ENCODE measurements at places on chromosomes 2 and 18. TPM values are rescaled to one million over a fixed set of nuclear protein-coding genes. Genes with fewer than 3 reads are reported as not detected.

The FAM237A gene
- polyA plus RNA-seq = not detected

The G6PC2 gene
- not detected for polyA plus RNA-seq

The LYPD6 gene
- 3.2 TPM for polyA plus RNA-seq

The PLGLB2 gene
- polyA plus RNA-seq = 2.7 TPM

The VWC2L gene
- not detected for polyA plus RNA-seq

The FBLN7 gene
- polyA plus RNA-seq = 9.5 TPM

GRCh38 chr18:58026857-58027256 is 17.2 kb upstream of the NEDD4L start:
- no peak for DNase-seq

DNA sequence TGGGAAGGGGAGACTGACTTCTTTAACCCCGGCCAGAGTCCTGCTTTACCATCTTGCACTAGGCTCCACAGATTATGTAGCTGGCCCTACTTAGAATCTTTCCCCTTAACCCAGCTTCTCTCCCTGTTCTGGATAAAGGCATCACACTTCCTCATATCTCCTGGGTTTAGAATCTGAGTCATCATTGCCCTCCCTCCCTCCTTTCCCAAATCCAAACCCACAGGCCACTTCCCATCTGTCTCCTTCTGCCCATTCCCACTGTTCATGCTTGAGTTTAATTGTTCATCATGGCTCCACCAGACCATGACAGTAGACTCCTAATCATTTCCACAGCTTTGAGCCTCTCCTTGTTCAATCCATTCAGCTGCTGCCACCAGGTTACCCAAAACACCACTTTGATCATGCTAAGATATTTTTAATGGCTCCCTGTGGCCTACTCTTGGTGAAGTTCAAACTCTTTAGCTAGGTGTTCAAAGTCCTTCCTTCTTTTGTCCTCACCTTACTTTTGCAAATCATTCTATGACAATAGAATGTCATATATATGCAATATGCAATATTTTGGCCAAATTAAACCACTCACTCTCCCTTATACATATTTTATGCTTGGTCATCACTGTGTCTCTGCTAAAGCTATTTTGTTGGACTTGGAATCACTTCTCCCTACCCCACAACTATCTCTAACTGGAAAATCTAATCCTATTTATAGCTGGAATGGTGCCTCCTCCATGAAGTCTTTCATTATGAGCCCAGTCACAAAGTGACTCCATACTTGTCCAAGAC is 5.5 kb downstream of the PDE11A start:
- no peak for DNase-seq

DNA sequence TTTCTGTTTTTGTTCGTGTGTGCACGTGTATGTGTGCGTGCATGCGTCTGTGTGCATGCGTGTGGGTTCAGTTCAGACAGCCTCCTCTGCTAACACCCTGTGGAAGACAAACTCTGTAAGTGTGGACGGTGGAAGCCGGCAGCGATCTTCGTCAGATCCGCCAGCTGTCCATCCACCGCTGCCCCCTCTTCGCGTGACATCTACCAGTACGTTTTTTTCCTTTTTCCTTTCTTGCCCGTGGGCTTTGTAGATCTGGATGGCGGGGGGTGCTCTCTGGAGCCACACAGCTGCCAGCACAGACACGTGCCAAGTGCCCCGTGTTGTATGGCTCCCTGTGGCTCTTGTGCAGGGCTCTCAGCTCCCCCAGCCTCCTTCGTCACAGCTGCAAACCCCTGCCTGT is 32.3 kb downstream of the ITGB1BP1 start:
- no peak for DNase-seq

- no peak for DNase-seq
Measured at GRCh38 chr2:102992607-102993006, 230.8 kb downstream of the TMEM182 start.

GRCh38 chr2:88216641-88217040 is 46.5 kb downstream of the THNSL2 start:
- DNase-seq = no peak

DNA sequence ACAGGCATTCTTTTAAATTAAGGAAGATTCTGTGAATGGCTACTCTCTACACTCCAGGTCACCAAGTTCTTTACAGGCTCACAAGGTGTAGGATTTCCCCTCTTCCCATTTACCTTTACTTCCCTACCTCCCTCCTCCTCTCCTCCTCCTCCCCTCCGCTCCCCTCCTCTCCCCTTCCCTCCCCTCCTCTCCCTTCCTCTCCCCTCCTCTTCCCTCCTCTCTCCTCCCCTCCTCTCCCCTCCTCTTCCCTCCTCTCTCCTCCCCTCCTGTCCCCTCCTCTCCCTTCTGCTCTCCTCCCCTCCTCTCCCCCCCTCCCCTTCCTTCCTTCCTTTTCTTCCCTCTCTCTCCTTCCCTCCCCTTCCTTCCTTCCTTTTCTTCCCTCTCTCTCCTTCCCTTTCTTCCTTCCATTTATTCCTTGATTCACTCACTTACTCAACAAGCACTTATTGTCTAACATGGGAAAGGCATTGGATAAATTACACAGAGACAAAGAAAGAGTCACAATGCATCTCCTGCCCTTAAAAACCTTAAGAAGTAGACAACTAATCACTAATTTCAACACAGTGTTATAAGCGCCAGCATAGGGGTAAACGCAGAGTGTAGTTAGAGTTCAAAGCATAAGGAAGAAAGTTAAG is 152.3 kb downstream of the CCDC178 start:
- no peak for DNase-seq

DNA sequence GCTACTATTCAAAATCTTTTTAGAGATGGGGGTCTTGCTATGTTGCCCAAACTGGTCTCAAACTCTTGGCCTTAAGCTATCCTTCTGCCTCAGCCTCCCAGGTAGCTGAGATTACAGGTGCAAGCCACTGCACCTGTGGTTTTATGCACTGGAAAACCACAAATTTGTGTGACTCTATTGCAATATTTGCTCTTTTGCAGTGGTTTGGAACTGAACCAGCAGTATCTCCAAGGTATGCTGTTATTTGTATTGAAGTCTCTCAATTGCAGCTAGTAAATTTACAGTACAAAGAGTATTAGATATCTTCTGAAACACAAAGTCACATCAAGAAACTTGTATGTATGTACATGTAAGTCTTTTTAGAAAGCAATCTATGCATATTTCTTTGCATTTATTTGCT is 46.2 kb downstream of the PPP4R1 start:
- no peak for DNase-seq

DNA sequence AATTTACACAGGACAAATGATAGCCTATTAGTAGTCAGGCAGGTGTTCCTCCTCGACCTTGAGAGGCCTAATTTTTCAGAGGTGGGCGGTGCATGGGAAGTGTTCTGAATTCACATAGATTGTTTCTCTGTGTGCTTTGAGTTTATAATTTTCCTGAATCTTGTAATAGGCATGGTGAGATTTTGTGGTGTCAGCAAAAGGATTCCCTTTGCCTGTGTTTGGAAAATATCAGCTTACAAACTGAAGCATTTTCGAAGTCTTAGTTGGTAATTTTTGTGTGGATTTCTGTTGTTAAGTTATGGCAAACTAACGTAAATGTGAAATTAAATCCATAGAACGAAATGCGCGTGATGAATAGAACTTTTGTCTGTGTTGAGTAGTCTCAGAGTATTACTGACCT is 194.0 kb upstream of the RBMS1 start:
- no peak for DNase-seq

DNA sequence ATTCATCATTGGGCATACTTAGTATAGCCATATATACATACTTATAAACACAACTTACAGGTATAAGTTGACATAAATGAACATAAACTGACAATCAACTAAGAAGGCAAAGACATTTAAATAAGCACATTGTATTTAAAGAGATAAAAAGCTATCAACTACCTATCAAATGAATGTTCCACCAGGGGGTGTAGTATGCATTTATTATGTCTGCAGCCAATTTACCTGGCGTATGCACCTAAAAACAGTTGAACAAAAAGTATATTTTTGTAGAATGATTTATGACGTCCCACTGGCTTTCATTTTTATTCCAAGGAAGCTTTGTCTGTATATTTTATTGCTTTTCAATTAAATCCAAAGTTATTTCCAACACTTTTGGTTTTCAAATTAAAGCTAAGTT is 323.5 kb downstream of the AFF3 start:
- DNase-seq = no peak

GRCh38 chr18:51724790-51725721 is 527.6 kb upstream of the MEX3C start:
- no peak for DNase-seq
